Pulmonary artery endothelial cell (primary cell): ENCODE measurements at places on chromosomes 7 and 10. TPM values are rescaled to one million over a fixed set of nuclear protein-coding genes. Genes with fewer than 3 reads are reported as not detected.

The ARHGEF5 gene
- total RNA-seq: 0.49 and 0.66 TPM in 2 replicates

The LIPF gene
- not detected in 2 replicates for total RNA-seq

The FGL2 gene
- total RNA-seq: 0.25 and 0.26 TPM in 2 replicates

The CCL24 gene
- not detected in 2 replicates for total RNA-seq

The LIPJ gene
- 0.21 TPM in 1 of 2 replicates, not detected in the other for total RNA-seq

The SEMA3E gene
- total RNA-seq: 0.04 TPM in 1 of 2 replicates, not detected in the other

The HMX3 gene
- not detected in 2 replicates for total RNA-seq

The CALY gene
- total RNA-seq: not detected in 2 replicates

The CPED1 gene
- total RNA-seq: 1.5 and 1.7 TPM in 2 replicates

The UPK3BL2 gene
- 1.2 and 1.3 TPM in 2 replicates for total RNA-seq

The PHKG1 gene
- 0.46 and 0.59 TPM in 2 replicates for total RNA-seq

The EN2 gene
- total RNA-seq: 0.04 TPM in 1 of 2 replicates, not detected in the other

The NPY4R2 gene
- not detected in 2 replicates for total RNA-seq

The ZNF804B gene
- total RNA-seq: not detected in 2 replicates

The PLCE1 gene
- total RNA-seq: 0.04 and 0.07 TPM in 2 replicates

The GNAI1 gene
- total RNA-seq: 4.2 and 10.0 TPM in 2 replicates

The MYOF gene
- total RNA-seq: 243 and 321 TPM in 2 replicates
